IgD-negative memory B cell (primary cell): ENCODE measurements at places on chromosomes 3 and 15. TPM values are rescaled to one million over a fixed set of nuclear protein-coding genes. Genes with fewer than 3 reads are reported as not detected.

CYP1A1 gene
- polyA plus RNA-seq: not detected

IFT122 gene
- 4.5 TPM for polyA plus RNA-seq

AKAP13 gene
- 152 TPM for polyA plus RNA-seq

COL8A1 gene
- polyA plus RNA-seq: not detected

DUOX1 gene
- polyA plus RNA-seq: 1.4 TPM

GOLGA6A gene
- polyA plus RNA-seq: not detected

ARGFX gene
- polyA plus RNA-seq: not detected

CSTA gene
- polyA plus RNA-seq: not detected

USP8 gene
- 60.9 TPM for polyA plus RNA-seq

GPR160 gene
- 40.9 TPM for polyA plus RNA-seq

SNTN gene
- polyA plus RNA-seq: not detected

TMC3 gene
- 0.04 TPM for polyA plus RNA-seq

ABHD14A gene
- 61.6 TPM for polyA plus RNA-seq

GPR62 gene
- not detected for polyA plus RNA-seq

TMEM108 gene
- not detected for polyA plus RNA-seq

STOML1 gene
- 6.6 TPM for polyA plus RNA-seq
